ENCODE measurements at places on chromosomes 5 and 9.
A peak's percentile ranks its signal among the peaks of the same experiment; 100 is the strongest.

DNA sequence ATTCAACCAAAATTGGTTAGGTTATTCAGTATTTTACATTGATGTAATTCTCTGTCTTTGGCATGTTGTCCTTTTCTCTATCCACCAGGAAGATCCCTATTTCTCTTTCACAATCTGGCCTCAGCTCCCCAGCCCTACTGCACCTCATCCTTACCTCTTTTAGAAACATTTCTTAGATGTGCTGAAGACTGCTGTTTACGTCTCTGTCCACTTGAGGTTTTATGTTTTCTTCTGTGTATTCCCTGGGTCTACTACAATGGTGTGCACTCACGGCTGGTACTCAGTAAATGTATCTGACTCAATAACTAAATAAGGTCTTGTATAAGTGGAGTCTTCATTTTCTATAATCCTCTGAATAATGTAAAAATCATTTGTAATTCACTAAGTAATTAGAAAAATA, 822.7 kb downstream of the DTWD2 start:
- no peak for DNase-seq

GRCh38 chr5:76125346-76125745, 42.2 kb downstream of the SV2C start:
- DNase-seq: no peak

DNA sequence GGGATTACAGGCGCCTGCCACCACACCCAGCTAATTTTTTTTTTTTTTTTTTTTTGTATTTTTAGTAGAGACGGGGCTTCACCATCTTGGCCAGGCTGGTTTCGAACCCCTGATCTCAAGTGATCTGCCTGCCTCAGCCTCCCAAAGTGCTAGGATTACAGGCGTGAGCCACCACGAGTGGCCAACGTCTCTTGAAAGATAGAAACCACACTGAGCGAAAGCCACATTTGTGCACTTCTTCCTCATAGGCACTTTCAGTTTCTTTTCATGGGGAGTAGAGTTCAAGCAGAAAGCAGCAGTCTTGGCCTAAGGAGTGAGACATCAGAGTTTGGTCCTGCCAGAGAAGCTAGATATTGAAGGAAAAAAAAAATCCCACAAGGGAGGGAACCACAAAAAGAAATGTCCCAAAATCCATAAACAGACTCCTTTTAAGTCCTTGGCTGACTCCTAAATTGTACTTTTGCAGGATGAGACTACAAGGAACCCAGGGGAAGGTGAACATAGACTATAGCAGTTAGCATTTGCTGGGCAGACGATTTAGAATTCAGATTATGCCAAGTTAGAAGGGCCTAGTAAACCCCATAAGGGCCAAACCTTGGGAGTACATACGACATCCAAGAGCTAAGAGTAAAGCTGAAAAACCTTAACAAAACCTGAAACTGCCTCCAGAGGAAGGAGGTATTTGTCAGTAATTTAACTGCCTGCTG, 43.9 kb upstream of the GLIPR2 start:
- DNase-seq: peak; percentile 8

- no peak for DNase-seq
Measured at GRCh38 chr9:93129286-93129685, 4.8 kb downstream of the NINJ1 start.

- no peak for DNase-seq
Measured at GRCh38 chr5:149665416-149666175, 64.5 kb upstream of the PPARGC1B start.

GRCh38 chr5:140295414-140295813, 7.5 kb downstream of the PFDN1 start:
- DNase-seq: no peak

GRCh38 chr5:22780756-22781155, 72.4 kb downstream of the CDH12 start:
- no peak for DNase-seq

DNA sequence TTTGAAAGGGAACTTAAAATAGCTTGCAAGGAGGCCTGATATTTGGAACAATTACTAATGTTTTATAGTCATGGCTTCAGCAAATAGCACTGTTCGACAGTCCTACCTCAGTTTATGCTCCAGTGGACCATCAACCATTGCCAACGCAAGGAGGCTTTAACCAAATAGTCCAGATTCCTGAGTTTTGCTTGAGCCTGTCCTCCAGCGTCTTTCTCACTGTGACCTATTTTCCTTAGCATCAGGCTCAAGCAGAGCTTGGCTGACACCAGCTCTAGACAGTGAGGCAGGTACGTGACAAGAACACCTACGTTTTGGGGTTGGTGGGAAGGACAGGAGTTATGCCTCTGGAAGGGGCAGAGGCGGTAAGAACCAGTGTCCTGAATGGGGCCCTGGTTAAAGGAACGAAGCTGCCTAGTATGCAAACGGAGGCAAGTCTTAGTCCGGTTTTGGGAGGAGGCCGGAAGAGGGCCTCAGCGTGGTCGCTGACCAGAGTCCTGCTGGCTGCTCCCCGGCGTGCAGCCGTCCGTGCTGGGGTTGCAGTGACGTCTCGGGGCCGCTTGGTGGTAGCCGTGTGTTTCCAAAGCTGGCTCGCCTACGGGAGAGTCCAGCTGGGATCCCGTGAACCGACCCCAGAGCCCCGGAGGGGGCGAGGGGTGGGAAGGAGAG, 998 bp upstream of the FGF18 start:
- no peak for DNase-seq

GRCh38 chr5:10828241-10828640, 67.2 kb upstream of the DAP start:
- DNase-seq: no peak

- no peak for DNase-seq
Measured at GRCh38 chr5:132430746-132431145, 59.8 kb downstream of the IRF1 start.

DNA sequence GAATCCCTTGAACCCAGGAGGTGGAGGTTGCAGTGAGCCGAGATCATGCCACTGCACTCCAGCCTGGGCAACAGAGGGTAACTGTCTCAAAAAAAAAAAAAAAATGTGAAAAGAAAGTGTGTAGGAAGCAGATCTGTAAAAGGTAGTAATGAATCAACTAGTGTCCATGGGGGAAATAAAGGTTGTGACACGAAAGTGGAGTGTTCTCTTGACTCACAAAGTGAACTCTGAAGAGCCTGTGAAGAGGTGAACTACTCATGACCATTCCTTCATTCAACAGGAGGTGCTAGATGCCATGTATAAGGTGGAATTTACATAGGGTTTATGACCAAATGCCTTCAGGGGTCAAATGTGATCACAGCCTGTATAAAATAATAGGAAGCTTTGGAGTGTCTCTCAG, 12.8 kb downstream of the IQGAP2 start:
- DNase-seq: no peak

DNA sequence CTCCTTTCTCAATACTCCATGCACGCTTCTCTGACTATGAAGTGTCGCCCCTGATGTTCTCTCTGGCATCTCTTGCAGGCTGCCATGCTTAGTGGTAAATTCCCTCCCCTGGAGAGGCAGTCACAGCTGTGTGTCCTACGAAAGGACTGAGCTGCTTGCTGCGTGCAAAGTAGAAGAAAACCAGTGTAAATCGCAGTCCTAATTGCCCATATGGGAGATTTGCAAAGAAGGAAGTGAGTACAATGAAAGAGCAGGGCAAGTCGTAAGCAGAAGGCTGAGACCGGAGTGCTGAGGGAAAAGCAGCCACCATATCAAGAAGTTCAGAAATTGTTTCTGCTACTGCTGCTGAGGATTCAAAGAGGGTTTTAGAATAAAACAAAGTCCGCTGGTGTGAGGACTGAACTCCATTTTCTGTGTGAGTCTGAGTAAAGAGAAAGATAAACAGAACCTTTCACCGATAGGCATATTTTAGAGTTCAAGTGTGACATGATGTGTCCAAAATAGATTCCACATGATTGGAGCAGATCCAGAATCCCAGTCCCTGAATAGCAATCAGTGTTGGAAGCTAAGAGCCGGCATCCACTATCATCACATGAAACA, 507.8 kb upstream of the MPDZ start:
- no peak for DNase-seq

DNA sequence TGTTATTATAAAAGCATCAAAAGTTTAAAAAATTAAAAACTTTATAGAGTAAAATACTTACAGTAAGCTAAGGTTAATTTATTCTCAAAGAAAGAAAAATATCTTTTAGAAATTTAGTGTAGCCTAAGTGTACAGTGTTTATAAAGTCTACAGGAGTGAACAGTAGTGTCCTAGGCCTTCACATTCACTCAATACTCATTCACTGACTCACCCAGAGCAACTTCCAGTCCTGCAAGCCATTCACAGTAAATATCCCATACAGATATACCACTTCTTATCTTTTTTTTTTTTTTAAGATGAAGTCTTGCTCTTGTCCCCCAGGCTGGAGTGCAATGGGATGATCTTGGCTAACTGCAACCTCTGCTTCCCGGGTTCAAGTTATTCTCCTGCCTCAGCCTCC, 73.1 kb upstream of the FST start:
- no peak for DNase-seq

GRCh38 chr5:149036970-149037369, 25.9 kb downstream of the SH3TC2 start:
- DNase-seq: no peak

- DNase-seq: no peak
Measured at GRCh38 chr5:38468978-38469706, 87.3 kb downstream of the LIFR start.

GRCh38 chr5:55441107-55441771, 93.5 kb downstream of the PLPP1 start:
- no peak for DNase-seq

DNA sequence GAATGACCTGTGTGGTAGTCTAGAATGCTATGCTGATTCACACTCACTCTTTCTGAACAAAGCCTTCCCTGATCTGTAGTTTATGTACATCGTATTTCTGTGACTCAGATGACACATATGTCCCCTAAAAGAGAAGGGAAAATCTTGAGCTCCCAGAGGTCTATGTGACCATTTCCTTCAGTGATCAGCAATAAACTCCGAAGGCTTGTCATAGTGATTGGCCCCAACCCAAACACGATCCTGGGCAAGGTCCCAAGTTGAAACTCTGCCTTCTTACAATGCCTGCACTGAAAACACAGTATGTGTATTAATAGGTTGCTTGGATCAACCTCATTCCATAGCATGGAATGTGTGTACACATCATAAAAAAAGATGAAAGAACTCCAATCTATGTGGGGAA, 685.8 kb downstream of the MAT2B start:
- no peak for DNase-seq

GRCh38 chr9:71765693-71766092, 2.6 kb downstream of the CEMIP2 start:
- no peak for DNase-seq

DNA sequence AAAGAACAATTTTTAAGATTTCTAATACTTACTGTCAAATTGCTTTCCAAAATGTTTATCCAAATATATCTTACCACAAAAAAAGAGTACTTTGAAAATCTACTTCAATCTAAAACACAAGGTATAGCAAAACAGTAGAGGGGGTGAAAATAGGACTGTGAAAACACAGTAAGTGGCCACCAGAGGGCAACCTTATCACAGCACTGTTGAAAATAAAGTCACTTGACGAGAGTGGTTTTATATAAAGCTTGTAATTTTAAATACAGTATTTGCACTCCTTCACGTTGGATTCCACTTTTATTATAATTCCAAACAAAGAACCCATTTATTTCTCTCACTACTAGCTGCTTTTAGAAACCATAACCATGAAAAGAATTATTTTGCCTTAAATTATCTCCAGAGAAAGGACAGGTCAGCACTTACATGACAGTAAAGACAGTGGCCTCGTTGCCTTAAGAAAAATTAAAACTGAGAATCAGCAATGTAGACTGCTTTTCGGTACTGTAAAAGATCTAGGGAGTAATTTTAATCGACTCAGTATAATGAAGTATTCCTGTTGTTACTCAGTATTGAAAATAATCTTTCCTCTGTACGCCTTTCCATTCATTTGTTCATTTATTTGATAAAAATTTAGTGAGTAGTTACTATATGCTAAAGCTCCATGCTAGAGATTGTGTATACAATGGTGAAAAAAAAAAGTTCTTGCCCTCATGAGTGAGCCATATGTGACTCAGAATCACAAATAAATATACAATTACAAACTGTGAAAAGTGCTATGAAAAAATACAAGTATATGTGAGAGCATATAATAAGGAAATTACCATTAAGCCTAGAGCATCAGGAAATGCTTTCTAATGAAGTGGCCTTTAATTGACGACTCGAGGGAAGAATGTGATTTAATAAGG, 40.0 kb upstream of the CDK5RAP2 start:
- DNase-seq: peak; percentile 8
